ENCODE measurements at places on chromosomes 3 and 15.
A peak's percentile ranks its signal among the peaks of the same experiment; 100 is the strongest.

DNA sequence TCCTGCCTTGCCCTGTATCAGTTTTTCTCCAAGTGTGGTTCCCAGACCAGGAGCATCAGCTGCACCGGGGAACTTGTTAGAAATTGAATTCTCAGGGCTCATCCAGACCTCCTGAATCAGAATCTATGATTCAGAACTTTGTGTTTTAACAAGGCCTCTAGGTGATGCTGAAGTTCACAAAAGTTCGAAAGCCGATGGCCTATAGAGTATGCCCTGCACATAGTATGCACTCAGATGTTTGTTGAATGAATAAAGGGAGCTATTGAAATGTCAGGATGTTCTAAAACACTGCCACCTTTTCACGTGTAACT lies 664 bp upstream of the LARP6 start:
- no peaks in the 10 kb centered on the region for H3K27me3 ChIP-seq
- H3K36me3 ChIP-seq = peaks cover 22% of the 10 kb centered on the region
- H3K27ac ChIP-seq = peak overlapping the region; percentile 70
- no peak for DNase-seq
- peak overlapping the region; percentile 89 for H3K4me3 ChIP-seq

DNA sequence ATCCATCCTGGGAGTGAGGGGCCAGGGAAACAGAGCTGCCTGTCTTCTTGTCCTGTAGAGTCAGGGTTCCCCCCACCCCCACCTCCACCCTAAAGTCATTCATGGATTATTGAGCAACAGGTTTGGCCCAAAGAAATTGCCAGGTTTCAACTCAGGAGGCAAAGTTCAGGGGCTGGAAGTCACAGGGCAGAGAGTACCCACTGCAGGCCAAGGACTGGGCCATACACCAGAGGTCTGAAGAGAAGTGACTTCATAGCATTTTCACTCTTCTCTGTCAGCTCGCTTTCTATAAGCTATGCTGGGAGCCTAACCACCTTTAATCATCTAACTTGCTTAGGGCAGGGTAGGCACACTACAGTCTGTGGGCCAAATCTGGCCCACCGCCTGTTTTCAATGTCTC lies 50.1 kb downstream of the STARD5 start:
- H3K27me3 ChIP-seq = no peaks in the 10 kb centered on the region
- H3K36me3 ChIP-seq = no peaks in the 10 kb centered on the region
- DNase-seq = no peak
- no peak overlapping the region for H3K27ac ChIP-seq

- no peak overlapping the region for H3K27ac ChIP-seq
- no peaks in the 10 kb centered on the region for H3K27me3 ChIP-seq
- DNase-seq = no peak
Measured at GRCh38 chr3:128307029-128307633, 153.8 kb downstream of the EEFSEC start.

GRCh38 chr3:191721990-191722389 lies 261.0 kb downstream of the PYDC2 start:
- H3K27ac ChIP-seq = no peak overlapping the region
- DNase-seq = no peak
- no peaks in the 10 kb centered on the region for H3K4me1 ChIP-seq
- no peaks in the 10 kb centered on the region for H3K36me3 ChIP-seq
- H3K4me3 ChIP-seq = no peak overlapping the region

- no peak for DNase-seq
- H3K4me3 ChIP-seq = peak overlapping the region; percentile 98
- peak overlapping the region; percentile 74 for H3K27ac ChIP-seq
- H3K4me1 ChIP-seq = peaks cover 26% of the 10 kb centered on the region
- no peaks in the 10 kb centered on the region for H3K27me3 ChIP-seq
Measured at GRCh38 chr3:5188419-5189221, 1.1 kb downstream of the EDEM1 start.

GRCh38 chr3:167066977-167067786 lies 312.9 kb downstream of the ZBBX start:
- DNase-seq = no peak
- no peak overlapping the region for H3K27ac ChIP-seq
- H3K27me3 ChIP-seq = no peaks in the 10 kb centered on the region
- no peak overlapping the region for H3K4me3 ChIP-seq
- H3K36me3 ChIP-seq = no peaks in the 10 kb centered on the region

GRCh38 chr3:140315955-140316354 lies 361.9 kb upstream of the TRIM42 start:
- no peak overlapping the region for H3K27ac ChIP-seq
- no peak overlapping the region for H3K4me3 ChIP-seq
- no peaks in the 10 kb centered on the region for H3K36me3 ChIP-seq
- no peak for DNase-seq
- H3K4me1 ChIP-seq = no peaks in the 10 kb centered on the region

GRCh38 chr15:75178171-75178937 lies 23.3 kb upstream of the C15orf39 start:
- no peaks in the 10 kb centered on the region for H3K36me3 ChIP-seq
- no peaks in the 10 kb centered on the region for H3K27me3 ChIP-seq
- DNase-seq = peak; percentile 67
- H3K4me1 ChIP-seq = peaks cover 11% of the 10 kb centered on the region

- peaks cover 53% of the 10 kb centered on the region for H3K4me1 ChIP-seq
- H3K27ac ChIP-seq = peak overlapping the region; percentile 95
- peak; percentile 97 for DNase-seq
- no peaks in the 10 kb centered on the region for H3K36me3 ChIP-seq
- no peak overlapping the region for H3K4me3 ChIP-seq
Measured at GRCh38 chr3:10189557-10190354, 25.0 kb downstream of the IRAK2 start.

DNA sequence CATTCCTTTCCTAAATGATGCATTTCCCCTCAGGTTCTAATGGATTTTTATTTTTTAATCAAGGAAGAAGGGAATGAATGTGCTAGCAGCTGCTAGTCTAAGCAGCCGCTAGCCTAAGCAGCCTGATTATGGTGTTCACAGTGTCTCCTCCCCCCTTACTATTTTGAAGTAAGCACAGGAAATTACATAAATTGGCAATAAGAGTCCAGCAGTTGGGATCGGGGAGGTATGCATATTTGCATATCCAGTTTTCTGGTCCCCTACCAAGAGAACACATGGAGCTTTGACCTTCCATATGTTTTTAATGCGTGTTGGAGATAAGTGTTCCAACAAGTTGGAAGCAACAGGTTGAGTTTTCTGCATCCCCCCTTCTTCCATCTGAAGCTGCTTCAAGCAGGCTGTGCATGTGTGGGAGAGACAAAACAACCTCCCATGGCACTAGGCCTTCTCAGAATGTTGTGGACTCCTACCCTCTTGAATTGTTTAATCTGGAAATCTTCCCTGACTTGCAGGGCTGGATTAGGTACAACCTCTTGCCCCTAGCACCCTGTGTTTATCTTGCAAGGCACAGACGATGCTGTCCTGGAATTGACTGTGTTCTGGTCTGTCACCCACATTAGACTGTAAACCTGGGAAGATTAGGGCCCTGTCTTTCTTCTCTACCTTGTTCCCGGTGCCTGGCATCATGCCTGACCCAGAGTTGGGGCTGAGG lies 124.8 kb upstream of the LRIG1 start:
- no peaks in the 10 kb centered on the region for H3K4me1 ChIP-seq
- no peaks in the 10 kb centered on the region for H3K36me3 ChIP-seq
- no peak overlapping the region for H3K27ac ChIP-seq
- DNase-seq = no peak

DNA sequence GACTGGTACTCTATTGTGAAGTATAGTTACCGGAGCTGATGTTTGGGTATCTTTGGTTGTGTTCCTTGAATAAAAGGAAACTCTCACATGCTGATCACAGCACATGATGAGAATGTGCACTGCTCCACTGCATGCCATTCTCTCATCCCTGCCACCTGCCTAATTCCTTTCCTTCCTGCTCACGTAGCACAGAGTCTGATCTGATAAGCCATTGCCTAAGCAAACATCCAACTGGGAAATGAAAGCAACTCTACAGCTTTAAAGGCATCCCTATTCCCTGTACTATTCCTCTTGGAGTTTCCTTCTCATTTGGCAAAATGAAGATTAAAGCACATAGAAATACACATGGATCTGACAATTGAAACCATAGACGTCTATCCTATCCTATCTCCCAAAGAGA lies 359.8 kb downstream of the C3orf38 start:
- no peaks in the 10 kb centered on the region for H3K4me1 ChIP-seq
- H3K27me3 ChIP-seq = no peaks in the 10 kb centered on the region
- no peaks in the 10 kb centered on the region for H3K36me3 ChIP-seq
- no peak overlapping the region for H3K4me3 ChIP-seq

DNA sequence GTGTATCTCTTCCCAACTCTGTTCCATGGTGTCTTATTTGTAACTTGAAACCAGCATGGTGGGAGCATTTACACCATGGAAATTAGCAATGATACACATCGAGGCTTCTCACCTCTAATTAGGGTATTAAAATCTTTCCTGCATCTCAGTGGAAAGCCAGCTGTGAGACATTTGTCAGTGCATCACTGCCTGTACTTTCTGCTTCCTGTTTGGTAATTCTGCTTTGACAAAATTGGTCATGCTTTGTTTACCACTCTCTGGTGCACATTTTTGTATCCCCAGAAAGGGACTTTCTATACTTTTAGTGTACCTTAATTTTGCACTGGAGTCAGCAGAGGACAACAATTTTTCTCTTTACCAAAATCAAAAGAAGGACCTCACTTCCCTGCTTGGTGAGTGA lies 402.1 kb downstream of the PDCD6IP start:
- no peak for DNase-seq
- no peak overlapping the region for H3K27ac ChIP-seq
- no peak overlapping the region for H3K4me3 ChIP-seq

- H3K27ac ChIP-seq = no peak overlapping the region
- H3K4me1 ChIP-seq = no peaks in the 10 kb centered on the region
- no peaks in the 10 kb centered on the region for H3K36me3 ChIP-seq
- DNase-seq = no peak
- no peak overlapping the region for H3K4me3 ChIP-seq
- H3K27me3 ChIP-seq = no peaks in the 10 kb centered on the region
Measured at GRCh38 chr3:61839256-61839655, 277.9 kb downstream of the PTPRG start.

DNA sequence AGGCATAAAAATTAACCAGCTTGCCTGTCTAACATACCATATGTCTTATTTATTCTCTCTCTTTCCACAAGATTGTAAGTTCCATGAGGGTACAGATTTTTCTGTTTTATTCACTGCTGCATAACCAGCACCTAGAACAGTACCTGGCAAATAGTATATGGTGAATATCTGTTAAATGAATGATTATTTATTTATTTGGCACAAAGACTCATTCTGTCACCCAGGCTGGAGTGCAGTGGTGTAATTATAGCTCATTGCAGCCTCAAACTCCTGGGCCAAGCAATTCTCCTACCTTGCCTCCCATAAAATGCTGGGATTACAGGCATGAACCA lies 24.9 kb downstream of the DENND4A start:
- H3K36me3 ChIP-seq = no peaks in the 10 kb centered on the region
- H3K27ac ChIP-seq = no peak overlapping the region
- no peaks in the 10 kb centered on the region for H3K27me3 ChIP-seq
- H3K4me3 ChIP-seq = no peak overlapping the region

- DNase-seq = no peak
- H3K36me3 ChIP-seq = no peaks in the 10 kb centered on the region
- no peaks in the 10 kb centered on the region for H3K4me1 ChIP-seq
- no peaks in the 10 kb centered on the region for H3K27me3 ChIP-seq
- H3K27ac ChIP-seq = no peak overlapping the region
Measured at GRCh38 chr15:92049290-92049989, 195.9 kb downstream of the SLCO3A1 start.

DNA sequence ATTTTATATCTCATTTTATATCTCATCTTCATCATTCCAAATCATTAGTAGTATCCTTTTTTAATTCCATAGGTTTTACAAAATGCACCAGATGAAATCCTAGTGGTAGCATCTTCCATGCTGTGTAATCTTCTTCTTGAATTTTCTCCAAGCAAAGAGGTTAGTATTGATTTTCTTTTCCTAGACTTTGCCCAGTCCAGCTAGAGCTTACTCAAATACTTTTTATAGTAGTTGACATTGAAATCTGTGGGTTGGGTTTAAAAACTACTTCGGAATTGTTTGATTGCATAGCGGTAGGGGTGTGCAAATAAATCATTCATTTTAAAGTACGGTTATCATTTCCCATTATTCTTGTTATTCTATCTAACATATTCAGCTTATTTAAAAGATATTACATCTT lies 62.6 kb downstream of the NME9 start:
- H3K4me1 ChIP-seq = no peaks in the 10 kb centered on the region
- no peak overlapping the region for H3K4me3 ChIP-seq
- no peak for DNase-seq
- H3K27me3 ChIP-seq = no peaks in the 10 kb centered on the region
- no peak overlapping the region for H3K27ac ChIP-seq

DNA sequence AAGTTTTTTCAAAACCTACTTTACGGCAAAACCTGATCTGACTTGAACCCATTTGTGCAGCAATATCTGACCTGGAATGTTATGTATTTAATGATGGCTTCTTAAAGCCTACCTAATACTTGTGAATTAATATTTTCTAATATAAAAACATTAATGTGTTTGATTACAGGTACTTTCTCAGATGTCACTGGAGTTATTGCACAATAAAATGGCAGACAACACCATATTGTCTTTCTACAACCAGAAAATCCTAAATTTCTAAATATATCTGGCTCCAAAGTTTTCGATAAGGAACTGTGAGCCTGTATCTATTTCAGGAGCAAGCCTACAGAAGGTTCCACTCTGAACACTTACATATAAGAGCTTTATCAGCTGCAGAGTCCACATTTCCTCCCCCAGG lies 184.5 kb downstream of the ATP8B4 start:
- H3K27ac ChIP-seq = no peak overlapping the region
- DNase-seq = no peak

GRCh38 chr3:194561306-194561974 lies 71.8 kb downstream of the TMEM44 start:
- no peaks in the 10 kb centered on the region for H3K27me3 ChIP-seq
- H3K4me3 ChIP-seq = no peak overlapping the region
- H3K4me1 ChIP-seq = peaks cover 9% of the 10 kb centered on the region
- H3K36me3 ChIP-seq = no peaks in the 10 kb centered on the region
- DNase-seq = no peak
- H3K27ac ChIP-seq = no peak overlapping the region

GRCh38 chr3:33287672-33288282 lies 10.5 kb downstream of the FBXL2 start:
- no peaks in the 10 kb centered on the region for H3K4me1 ChIP-seq
- H3K27me3 ChIP-seq = no peaks in the 10 kb centered on the region
- H3K27ac ChIP-seq = no peak overlapping the region
- no peak for DNase-seq

DNA sequence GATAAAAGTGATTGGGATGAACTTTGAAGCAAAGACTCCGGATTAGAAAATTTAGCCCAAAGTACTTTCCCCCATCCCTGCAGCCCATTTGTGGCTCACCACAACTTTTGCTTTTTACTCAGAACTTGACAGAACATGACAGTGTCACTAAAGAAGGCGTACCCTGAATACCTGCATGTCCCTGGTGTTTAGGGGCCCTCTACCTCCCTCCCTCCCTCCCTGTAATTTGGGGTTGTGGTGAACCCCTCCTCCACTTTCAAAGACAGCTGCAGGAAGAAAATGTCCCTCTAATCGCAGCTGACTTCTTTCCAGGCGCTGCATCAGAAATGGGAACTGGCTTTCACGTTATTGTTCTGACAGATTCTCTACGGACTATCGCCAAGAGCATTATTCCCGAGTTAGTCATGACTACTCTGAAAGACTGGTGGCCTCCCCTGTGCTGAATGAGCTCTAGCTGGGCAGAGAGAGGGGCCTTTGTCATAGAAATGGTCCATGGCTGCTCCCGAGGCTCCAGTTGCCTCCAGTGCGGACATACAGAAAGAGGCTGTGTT lies 93.2 kb upstream of the ARHGEF3 start:
- H3K4me1 ChIP-seq = no peaks in the 10 kb centered on the region
- no peak for DNase-seq
- H3K36me3 ChIP-seq = no peaks in the 10 kb centered on the region
